ENCODE measurements at places on chromosomes 5 and 9.

DNA sequence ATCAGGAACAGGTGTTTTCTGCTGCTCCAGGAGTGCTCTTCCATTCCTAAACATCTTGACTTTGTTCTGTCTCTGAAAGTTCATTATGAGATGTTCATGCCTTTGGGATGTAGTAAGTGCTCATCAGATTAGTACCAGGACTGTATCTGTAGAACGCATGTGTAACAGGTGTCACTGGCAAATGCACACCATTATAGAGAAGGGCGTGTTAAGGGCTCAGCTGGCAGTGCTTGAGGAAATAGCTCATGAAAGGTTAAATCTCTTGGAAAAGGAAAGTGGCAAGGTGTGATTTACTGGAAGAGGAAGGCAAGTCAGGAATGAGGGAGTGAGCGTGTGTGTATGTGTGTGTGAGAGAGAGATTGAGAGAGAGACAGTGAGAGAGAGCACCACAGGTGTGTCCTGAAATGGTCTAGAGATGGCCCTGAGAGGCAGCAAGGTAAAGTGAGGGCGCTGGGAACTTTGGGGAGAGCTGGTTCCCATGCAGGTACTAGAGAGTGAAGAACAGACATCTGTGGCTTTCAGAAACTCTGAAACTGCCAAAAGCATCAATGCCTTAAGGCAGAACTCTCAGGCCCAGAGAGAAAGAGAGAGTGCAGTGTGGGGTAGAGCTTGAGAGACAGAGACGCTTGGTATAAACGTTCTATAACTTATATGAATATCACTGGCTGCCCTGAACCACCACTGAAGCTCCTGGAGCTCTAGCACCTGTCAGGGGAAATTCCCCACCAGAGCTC lies 13.7 kb upstream of the CXCL14 start:
- no peak for DNase-seq

DNA sequence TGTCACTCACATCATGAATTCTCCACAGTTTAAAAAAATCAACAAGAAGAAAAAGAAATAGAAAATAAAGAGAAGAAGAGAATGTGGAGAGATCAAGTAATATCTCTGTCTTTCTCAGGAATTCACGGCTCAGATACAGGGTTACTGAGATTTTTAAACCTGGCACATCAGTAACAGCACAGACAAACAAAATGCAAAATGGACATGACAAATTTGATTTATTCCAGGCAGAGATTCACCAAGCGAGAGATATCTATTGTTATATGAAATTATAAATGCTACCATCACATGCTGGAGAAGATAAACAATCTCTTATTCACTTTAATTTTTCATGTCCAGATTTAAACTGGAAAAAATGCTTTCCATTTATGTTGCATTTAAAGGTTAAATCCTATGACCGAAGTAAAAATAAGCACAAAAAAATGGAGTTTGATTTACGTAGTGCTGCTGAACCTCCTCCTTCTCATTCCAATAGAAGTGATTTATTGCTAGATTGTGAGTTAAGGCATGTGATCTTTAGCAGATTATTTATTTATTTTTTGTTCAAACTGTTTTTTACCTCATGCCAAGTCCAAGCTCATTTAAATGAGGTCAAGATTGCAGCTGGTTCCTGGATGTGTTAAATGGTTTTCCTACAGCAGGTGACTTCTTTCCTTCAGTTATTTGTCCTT lies 926.4 kb downstream of the MAT2B start:
- DNase-seq, result no peak

DNA sequence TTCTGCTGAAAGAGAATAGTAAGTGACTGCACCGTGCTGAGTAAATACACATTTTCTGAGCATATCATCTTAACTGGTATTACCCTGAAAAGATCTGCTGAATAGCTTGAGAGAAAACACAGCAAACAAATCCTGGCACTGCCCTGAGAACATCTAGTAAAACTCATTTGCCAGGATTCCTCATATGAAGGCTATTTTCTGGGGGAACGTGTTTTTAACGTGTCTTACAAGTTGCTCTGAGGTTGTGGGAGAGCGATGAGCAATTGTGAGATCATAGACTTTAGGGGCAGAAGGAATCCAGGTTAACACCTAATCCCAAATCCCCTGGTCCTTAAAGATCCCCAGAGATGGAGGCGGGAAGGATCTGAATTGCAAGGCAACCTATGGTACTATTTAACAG lies 331.9 kb upstream of the RFX3 start:
- DNase-seq, result no peak

- no peak for DNase-seq
These were observed 4.9 kb upstream of the AKNA start for GRCh38 chr9:114392749-114393112.

DNA sequence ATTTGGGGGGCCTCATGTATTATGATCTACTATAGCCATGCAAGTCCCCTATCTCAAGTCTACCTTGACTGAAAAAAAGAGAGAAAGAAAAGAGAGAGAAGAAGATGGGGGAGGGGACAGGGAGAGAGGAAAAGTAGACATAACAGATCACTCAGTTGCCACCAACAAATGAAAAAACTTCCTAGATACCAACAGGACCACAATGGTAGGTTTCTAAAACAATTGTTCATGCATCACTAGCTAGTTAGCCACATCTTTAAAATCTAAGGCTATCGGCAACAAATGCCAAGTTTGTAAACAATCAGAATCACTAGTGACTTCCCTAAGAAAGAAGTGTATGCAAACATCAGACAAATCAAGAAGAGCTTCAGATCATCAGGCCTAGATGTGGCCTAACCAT lies 328.2 kb downstream of the BNC2 start:
- no peak for DNase-seq

DNA sequence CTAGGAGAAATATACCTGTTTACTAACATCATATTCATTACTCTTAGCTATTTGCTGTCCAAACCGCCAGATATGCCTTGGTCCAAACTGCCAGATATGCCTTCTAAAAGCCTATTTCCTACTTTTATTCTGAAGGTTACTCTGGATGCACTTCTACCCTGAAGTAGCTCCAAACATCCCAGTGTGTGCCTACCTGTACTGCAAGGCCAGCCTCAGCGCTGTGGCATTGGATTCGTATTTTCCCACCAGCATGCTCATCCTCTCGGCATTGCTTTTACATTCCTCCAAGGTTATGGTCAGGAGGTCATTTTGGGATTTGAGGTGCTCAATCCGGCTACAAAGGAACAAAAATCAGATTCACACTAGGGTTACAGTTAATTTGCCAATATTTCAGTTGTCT lies 94.3 kb downstream of the DCP2 start:
- DNase-seq, result no peak

- DNase-seq, result no peak
These were observed 205.6 kb downstream of the PSAT1 start for GRCh38 chr9:78502566-78502965.

GRCh38 chr5:172093965-172094364 lies 87.5 kb upstream of the FBXW11 start:
- DNase-seq, result no peak

GRCh38 chr5:107477492-107477891 lies 193.2 kb downstream of the EFNA5 start:
- DNase-seq, result no peak

DNA sequence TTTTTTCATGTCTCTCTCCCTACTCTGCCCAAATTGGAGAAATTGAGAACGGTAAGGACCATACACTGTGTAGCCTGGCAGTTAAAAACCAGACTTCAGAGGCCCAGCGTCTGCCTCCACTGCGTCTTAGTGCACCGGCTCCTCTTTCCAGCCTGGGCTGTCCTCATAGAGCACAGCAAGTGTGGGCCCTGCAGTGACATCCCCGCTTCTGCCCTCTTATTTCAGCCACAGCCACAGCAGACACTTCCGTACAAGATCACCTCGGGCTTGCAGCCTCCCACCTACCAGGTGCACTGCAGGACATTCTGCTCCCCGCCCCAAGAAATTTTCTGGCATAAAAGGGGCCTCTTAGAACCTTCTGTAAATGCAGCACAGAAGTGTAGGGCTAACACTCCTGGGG lies 21.4 kb upstream of the SMIM23 start:
- no peak for DNase-seq

DNA sequence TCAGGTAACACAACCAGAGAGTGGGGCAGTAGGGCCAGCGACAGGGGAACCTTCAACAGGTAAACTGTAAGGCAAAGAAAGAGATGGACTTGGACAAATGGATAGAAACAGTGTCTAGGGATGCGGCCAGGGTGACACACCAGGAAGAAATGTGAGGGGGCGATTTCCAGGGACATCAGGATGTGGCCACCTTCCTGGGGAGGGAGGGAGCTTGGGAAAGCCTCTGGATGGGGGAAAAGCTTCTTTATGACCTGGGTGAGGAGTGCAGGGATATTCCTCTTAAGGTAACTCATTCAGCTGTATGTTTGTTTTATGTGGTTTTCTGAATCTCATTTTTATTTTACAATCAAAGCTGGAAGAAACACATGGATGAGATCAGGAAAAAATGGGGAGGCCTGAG lies 11.9 kb upstream of the NXNL2 start:
- no peak for DNase-seq

DNA sequence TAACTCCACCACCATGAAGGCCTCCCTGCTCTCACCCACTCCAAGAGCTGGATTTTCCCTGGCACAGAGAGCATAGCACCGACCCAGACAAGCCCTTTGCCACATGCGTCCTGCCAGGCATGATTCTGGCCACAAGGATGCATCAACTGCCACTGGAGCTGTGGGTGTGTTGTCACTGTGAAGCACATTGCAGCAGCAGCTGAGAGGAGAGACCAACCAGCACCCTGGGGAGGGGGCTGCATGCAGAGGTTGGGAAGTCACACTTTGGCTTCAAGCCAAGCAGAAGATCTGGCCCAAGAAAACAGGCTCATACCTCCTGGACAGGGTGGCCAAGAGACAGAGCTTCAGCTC lies 22.6 kb upstream of the PTGES start:
- DNase-seq, result no peak

- no peak for DNase-seq
These were observed 47.8 kb upstream of the TMED7 start for GRCh38 chr5:115673596-115673995.

GRCh38 chr5:112958093-112959088 lies 18.2 kb upstream of the DCP2 start:
- no peak for DNase-seq

Measured in cortex of kidney (tissue), 1 donor.